ENCODE measurements at places on chromosomes 4 and X. TPM values are rescaled to one million over a fixed set of nuclear protein-coding genes. Genes with fewer than 3 reads are reported as not detected.
A peak's percentile ranks its signal among the peaks of the same experiment; 100 is the strongest.

- DNase-seq = peak; percentile 32
Measured at GRCh38 chrX:8748855-8749254, 16.9 kb upstream of the ANOS1 start.

DNA sequence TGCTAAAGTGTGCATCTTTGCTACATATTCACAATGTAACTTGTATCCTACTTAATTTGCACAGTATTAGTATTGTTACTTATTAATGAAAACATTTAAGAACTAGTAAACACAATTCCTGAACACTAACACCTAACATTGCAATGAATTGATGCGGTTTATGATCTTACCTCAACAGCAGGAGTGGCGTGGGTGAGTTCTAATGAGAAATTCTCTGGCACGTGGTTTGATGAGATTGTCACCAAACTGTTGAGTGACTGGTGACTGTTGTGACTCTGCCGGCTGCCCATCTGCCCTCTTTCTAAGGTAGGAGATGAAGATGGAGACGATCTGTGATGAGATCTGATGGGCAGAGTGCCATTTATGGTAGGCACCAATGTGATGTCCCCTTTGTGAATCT, 2.9 kb downstream of the PCDH18 start:
- DNase-seq = no peak

DNA sequence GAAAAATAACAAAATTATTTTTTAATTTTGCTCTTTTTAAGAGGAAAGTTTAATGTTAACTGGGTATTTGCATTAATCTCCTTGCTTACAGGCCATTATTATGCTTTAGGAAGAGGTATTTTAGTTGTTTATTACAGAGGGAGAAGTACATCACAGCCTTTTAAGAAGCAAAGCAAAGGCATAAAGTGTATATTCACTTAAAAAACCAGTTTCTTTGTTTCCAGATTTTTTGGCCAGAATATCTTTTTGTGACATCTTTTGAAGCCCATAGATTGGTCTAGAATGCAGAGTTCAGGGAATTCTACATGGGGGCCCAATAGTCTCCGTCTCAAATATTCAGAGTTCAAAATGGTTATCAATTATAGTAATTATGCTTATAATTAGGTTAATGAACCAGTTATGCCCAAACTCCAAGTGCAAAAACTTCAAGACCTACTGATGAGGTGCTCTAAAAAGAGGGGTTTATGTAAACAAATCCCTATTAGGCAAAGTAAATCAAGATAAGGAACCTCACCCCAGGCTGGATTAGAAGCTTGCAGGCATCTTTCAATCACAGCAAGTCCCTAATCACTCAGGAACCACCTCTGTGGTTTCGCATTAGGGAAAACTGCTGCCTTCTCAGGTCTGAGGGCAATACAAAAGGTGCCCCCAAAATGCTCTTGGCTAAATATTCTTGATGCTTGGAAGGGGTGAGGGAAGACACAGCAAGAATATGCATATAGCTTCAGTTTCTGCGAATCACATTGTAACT, 1.4 kb downstream of the CXXC4 start:
- DNase-seq = no peak

The SMIM14 gene
- total RNA-seq = 24.5 TPM

The TMPRSS11F gene
- not detected for total RNA-seq
